ENCODE measurements at places on chromosomes 1 and 21.
A peak's percentile ranks its signal among the peaks of the same experiment; 100 is the strongest.

DNA sequence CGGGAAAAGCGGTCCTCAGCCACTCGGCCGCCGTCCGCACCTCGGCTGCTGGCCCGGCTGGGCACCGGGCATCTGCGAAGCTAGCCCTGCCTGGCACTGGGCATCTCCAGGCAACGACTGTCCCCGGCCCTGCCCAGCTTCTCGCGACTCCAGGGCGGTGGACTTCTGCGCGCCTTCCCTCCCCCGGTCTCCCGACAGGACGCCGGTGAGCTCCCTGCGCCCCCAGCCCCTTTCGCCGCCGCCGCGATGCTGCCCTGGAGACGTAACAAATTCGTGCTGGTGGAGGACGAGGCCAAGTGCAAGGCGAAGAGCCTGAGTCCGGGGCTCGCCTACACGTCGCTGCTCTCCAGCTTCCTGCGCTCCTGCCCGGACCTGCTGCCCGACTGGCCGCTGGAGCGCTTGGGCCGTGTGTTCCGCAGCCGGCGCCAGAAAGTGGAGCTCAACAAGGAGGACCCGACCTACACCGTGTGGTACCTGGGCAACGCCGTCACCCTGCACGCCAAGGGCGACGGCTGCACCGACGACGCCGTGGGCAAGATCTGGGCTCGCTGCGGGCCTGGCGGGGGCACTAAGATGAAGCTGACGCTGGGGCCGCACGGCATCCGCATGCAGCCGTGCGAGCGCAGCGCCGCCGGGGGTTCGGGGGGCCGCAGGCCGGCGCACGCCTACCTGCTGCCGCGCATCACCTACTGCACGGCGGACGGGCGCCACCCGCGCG, 514 bp downstream of the FAM43B start:
- DNase-seq, result no peak

DNA sequence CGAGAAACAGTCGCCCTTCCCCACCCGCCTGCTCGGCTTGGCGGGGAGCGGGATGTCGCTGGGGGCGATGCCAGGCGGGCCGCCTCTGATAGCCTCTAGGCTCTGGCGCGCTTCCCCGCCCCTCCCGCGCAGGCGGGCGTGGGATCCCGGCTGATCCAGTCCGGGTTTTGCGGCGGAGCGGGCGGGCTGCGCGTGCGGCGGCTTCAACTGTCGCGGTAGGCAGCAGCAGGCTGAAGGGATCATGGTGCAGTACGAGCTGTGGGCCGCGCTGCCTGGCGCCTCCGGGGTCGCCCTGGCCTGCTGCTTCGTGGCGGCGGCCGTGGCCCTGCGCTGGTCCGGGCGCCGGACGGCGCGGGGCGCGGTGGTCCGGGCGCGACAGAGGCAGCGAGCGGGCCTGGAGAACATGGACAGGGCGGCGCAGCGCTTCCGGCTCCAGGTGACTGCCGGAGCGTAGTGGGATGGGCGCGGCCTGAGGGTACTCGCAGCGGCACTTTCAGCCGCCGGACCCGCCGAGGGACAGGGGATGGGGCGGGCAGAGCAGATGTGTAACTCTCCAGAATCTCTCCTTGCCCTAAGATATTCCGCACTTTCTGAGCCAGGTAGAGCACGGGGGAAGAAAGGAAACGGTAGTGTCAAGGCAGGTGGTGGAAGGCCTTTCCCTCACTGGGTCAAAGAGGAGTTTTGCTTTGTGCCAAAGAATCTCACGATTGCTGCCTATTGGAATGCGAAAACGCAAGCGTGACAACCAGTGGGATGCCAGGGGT, at the start of gene FAAH:
TSS of gene FAAH (plus strand) at position 210 of the 764 bp plus-strand sequence. CDS start at position 242, 32 bp downstream.
- peak; percentile 19 for DNase-seq

DNA sequence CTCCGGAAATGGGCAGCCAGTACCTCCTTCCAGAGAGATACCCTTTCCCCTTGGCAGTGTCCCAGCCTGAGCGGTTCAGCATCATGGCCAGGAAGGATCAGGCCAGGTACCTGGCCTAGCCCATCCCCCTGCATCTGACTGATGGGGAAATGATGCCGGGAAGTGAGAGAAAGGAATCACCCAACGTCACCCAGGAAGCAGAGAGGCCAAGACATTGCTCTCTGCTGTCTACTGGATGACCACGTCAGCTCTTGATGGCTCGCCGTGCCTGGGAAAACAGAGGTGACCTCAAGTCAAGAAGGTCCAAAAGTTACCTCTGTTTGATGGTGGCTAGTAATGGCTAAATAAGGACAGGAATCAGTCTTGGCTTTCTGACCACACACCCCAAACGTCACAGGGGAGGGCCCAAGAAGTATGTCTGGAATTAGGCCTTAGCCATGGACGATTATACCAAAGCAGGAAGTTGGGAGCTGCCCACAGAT, 79.0 kb downstream of the MRPL37 start:
- DNase-seq, result no peak

DNA sequence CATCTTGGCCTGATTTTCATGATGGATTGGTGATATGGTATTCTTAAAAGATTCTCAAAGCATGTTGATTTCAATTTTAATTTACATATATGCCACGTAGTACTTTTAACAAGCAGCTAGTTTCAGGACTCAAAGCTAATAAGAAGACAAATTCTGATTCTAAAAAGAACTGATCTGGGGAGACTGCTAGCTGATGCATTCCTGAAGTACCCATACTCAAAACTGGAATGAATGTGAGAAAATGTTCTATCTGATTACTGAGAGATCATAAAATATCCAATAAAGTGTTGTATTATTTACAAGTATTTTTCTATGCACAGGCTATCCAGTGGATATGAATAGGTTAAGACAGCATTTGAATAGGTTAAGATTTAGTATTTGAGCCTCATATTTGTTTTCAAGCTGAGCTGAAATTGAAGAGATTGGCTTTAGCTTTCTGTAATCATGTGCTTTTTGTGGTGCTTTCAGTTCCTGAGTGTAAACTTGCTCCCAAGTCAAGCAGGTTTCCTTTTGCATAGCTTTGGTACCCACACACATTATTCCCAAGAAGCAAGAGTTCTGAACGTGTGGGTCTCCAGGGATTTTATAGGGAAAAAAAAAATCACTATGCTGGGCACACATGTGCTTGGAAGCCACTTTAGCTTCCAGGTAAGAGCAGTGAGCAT, 114.1 kb downstream of the VPS13D start:
- no peak for DNase-seq

- no peak for DNase-seq
Measured at GRCh38 chr1:212542761-212543187, 65.8 kb upstream of the ATF3 start.

DNA sequence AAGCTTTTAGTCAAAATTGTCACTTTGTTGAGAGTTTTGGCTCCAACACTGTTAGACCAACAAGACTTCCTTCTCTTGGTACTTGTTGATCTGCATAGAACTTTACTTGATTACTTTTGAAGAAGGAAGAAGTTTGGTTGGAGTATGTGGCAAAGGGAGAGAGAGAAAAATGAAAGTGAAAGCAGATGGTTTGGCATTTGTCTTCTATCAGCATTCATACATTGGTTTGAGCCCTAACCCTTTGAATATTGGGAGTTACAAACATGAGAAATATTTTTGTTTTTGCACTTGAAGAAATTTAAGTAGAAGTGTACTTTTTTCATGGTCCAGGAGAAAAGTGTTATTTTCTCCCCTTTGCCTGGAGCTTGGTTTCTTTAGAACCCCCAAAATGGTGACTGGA, 169.8 kb downstream of the ADGRL4 start:
- DNase-seq, result no peak

- DNase-seq, result no peak
Measured at GRCh38 chr1:97243973-97244560, 522.5 kb downstream of the PTBP2 start.

GRCh38 chr1:24919791-24920532, 10.1 kb downstream of the RUNX3 start:
- DNase-seq, result no peak

DNA sequence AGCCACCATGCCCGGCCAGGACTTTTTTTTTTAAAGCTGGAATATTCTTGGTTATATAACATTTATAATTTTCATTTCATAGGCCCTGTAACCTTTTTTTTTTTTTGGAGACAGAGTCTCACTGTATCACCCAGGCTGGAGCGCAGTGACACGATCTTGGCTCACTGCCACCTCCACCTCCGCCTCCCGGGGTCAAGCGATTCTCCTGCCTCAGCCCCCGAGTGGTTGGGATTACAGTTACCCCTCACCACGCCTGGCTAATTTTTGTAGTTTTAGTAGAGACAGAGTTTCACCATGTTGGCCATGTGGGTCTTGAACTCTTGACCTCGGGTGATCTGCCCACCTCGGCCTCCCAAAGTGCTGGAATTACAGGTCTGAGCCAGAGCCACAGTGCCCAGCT, 12.6 kb downstream of the ZYG11B start:
- no peak for DNase-seq

DNA sequence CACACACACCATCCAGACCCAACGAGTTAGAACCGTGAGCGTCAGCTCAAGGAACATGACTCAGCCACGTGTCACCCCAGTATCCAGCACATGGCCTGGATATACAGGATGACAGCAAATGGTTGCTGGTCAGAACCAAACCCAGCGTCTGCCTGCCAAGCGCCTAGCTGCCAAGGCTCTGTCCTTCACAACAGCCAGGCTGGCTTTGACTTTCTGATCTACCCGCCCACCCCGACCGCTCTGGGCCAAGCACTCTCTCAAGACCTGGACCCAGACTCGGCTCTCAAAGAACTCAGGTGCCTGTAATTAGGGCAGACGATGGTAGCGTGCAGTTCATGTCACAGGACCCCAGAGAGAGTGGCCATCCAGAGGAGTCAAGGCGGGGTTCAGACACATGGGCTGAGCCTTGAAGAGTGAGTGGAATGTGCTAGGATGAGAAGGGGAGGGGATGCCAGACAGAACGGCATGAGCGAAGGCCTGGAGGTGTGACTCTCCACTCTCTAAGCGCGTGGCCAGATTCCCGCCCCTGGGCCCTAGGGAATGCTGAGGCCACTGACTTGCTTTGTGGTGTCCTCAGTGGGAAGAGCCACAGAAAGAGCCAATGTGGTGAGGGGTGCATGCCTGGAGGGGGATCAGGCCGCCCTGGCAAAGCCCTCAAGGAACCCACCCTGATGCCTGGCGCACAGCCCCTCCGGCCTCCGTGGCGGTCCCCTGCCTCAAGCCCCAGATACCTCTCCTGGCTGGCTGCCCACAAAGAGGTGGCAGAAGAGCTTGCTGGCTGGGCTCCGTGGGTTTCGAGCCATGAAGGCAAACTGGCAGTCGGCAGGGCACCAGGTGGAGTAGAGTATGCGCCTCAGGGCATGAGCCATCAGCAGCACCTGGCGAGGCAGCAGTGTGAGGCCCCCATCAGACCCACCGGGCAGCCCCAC, 7.0 kb downstream of the SH2D5 start:
- DNase-seq, result no peak

- no peak for DNase-seq
Measured at GRCh38 chr21:42569732-42570301, 56.2 kb downstream of the SLC37A1 start.

- no peak for DNase-seq
Measured at GRCh38 chr1:7117399-7118281, 332.4 kb downstream of the CAMTA1 start.

GRCh38 chr1:235169986-235170385, 8.9 kb upstream of the RBM34 start:
- DNase-seq, result no peak

- DNase-seq, result no peak
Measured at GRCh38 chr1:225772323-225772768, 5.3 kb upstream of the SRP9 start.

- DNase-seq, result no peak
Measured at GRCh38 chr1:219523411-219523810, 89.5 kb downstream of the ZC3H11B start.

DNA sequence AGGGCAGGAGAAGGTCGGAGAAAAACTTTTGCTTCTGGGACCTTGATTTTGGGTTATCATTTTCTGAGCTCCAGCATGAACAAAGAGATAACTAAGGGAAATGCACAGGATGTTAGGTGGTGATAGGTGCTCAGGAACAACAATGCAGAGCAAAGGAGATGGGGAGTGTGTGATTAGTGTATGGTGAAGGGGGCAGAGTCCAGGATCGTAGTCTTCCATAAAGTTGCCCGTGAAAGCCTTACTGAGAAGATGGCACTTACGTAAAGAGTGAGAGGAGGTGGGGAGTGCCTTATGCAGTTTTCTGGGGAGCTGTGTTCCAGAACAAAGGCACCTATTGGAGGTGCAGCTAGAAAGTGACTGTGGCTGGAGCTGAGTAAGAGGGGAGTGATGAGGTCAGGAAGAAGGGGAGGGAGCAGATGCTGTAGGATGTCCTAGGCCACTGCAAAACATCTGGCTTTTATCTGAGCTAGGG, 11.6 kb downstream of the KCNK1 start:
- DNase-seq, result no peak

DNA sequence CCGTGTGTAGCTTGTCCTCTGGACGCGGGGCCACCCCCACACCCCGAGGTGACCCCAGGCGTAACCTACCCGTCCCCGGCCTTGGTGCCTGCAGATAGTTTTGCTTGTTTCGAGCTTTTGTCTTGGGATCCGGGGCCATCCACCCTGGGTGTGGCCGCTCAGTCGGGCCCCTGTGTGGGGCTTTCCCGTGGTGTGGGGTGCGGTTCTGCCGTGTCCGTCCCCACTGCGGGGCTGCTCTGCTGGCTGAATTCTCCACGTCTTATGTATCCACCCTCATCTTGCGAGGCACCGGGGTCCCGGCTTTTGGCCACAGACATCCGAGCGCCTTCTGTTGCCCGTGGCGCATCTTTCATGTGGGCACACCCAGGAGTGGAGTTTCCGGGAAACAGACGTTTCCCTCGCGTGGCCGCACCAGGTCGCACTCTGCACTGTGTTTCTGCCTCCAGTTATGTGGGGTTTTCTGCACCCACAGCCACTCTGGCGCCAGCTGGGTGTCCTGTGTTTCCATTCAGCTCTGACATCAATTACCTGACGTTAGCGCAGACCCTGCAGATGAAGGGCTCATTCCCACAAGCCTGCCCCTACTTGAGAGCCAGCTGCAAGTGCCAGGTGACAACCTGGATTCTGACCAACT, 64.9 kb downstream of the PRKCZ start:
- no peak for DNase-seq

GRCh38 chr1:210920258-210920657, 213.7 kb downstream of the KCNH1 start:
- no peak for DNase-seq

DNA sequence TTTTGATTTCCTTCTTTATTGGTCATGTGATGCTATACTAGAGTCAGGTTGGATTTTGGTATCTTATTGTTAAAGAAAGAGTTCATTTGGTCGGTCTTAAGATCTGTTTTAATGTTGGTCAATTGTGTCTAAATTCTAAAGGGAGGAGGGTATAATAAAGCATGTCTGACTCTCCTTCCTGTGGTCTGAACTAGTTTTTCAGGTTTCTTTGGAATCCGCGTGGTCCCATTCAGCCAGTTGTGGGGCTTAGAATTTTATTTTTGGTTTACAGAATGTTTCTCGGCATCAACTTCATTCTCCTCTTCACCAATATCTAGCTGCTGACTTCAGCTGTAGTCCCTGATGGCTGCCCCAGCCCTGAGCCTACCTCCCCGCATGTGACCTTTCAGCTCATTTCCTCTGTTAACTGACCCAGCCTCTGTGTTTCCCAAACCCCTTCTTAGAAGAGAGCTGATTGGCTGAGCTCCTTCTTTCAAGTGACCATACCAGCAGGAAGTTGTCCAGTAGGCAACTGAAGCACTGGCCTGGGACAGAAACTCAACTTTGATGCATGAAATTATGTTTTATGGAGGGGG, 8.7 kb upstream of the MYOC start:
- no peak for DNase-seq
